ENCODE measurements at places on chromosomes 1 and 21. TPM values are rescaled to one million over a fixed set of nuclear protein-coding genes. Genes with fewer than 3 reads are reported as not detected.

Gene ARHGEF10L
- 12.6 TPM for polyA plus RNA-seq

Gene S100A16
- polyA plus RNA-seq: 521 TPM

Gene GPR153
- polyA plus RNA-seq: 5.2 TPM

Gene SPRR3
- polyA plus RNA-seq: not detected

Gene GJA8
- not detected for polyA plus RNA-seq

Gene TSNAX
- polyA plus RNA-seq: 21.0 TPM

Gene GPR37L1
- polyA plus RNA-seq: not detected

Gene OR10Z1
- not detected for polyA plus RNA-seq

Gene HOOK1
- 0.35 TPM for polyA plus RNA-seq

Gene F5
- polyA plus RNA-seq: under 0.01 TPM

Gene HSD3B2
- polyA plus RNA-seq: not detected

Gene LHX4
- not detected for polyA plus RNA-seq

Gene TRABD2B
- 0.03 TPM for polyA plus RNA-seq

Gene RNF220
- polyA plus RNA-seq: 83.7 TPM

Gene BTBD19
- polyA plus RNA-seq: 37.9 TPM

Gene FCGR3A
- polyA plus RNA-seq: not detected

Gene TBX19
- polyA plus RNA-seq: 2.7 TPM

Gene ACKR1
- polyA plus RNA-seq: 0.02 TPM

Gene KCTD3
- 34.8 TPM for polyA plus RNA-seq

Gene MCOLN2
- not detected for polyA plus RNA-seq

Gene OR2L13
- polyA plus RNA-seq: 0.23 TPM

Gene IL20
- not detected for polyA plus RNA-seq

Gene RAB25
- polyA plus RNA-seq: not detected

Gene GJC2
- polyA plus RNA-seq: 0.92 TPM

Gene OR2L5
- polyA plus RNA-seq: not detected

Gene PDZK1
- 0.16 TPM for polyA plus RNA-seq

Gene CHIA
- not detected for polyA plus RNA-seq

Gene ARF1
- 713 TPM for polyA plus RNA-seq

Gene A3GALT2
- not detected for polyA plus RNA-seq

Gene SYNC
- 25.6 TPM for polyA plus RNA-seq

Gene ZNF672
- polyA plus RNA-seq: 16.0 TPM

Gene GPR161
- 19.2 TPM for polyA plus RNA-seq

Gene TOR1AIP2
- polyA plus RNA-seq: 12.7 TPM

Gene SPRR2B
- not detected for polyA plus RNA-seq

Gene PLPPR5
- 0.49 TPM for polyA plus RNA-seq

Gene MXRA8
- polyA plus RNA-seq: 2.5 TPM

Gene LCE1C
- polyA plus RNA-seq: not detected

Gene BTBD8
- polyA plus RNA-seq: 0.49 TPM

Gene S100A4
- polyA plus RNA-seq: 24.6 TPM

Gene BRDT
- not detected for polyA plus RNA-seq

Gene SPRR2E
- not detected for polyA plus RNA-seq

Gene USF1
- polyA plus RNA-seq: 61.9 TPM

Gene CBS
- polyA plus RNA-seq: 19.9 TPM

Gene COL9A2
- polyA plus RNA-seq: 0.63 TPM

Gene PROX1
- polyA plus RNA-seq: 0.45 TPM

Gene KCNJ15
- polyA plus RNA-seq: 0.02 TPM

Gene RGS7
- polyA plus RNA-seq: 0.36 TPM

Gene IGSF21
- polyA plus RNA-seq: not detected

Gene TSPAN1
- polyA plus RNA-seq: 12.2 TPM

Gene PAQR6
- 2.4 TPM for polyA plus RNA-seq

Gene UBE4B
- 19.1 TPM for polyA plus RNA-seq

Gene KANK4
- 0.02 TPM for polyA plus RNA-seq

Gene OSBPL9
- polyA plus RNA-seq: 43.9 TPM

Gene OR2T11
- not detected for polyA plus RNA-seq

All from SK-N-SH (cell line).